ENCODE measurements at places on chromosomes 13 and 19.

- no peak for DNase-seq
Measured at GRCh38 chr19:29538651-29539050, 12.9 kb downstream of the VSTM2B start.

GRCh38 chr13:110364081-110364480 is 57.0 kb downstream of the COL4A2 start:
- no peak for DNase-seq

DNA sequence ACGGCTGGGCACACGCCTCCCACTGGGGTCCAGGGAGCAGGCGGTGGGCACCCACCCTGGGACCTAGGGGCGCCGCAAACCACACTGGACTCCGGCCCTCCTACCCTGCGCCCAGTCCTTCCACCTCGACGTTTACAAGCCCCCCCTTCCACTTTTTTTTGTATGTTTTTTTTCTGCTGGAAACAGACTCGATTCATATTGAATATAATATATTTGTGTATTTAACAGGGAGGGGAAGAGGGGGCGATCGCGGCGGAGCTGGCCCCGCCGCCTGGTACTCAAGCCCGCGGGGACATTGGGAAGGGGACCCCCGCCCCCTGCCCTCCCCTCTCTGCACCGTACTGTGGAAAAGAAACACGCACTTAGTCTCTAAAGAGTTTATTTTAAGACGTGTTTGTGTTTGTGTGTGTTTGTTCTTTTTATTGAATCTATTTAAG is 1.6 kb downstream of the JUNB start:
- no peak for DNase-seq

- DNase-seq, result no peak
Measured at GRCh38 chr13:73556902-73557301, 498.1 kb downstream of the KLF5 start.

DNA sequence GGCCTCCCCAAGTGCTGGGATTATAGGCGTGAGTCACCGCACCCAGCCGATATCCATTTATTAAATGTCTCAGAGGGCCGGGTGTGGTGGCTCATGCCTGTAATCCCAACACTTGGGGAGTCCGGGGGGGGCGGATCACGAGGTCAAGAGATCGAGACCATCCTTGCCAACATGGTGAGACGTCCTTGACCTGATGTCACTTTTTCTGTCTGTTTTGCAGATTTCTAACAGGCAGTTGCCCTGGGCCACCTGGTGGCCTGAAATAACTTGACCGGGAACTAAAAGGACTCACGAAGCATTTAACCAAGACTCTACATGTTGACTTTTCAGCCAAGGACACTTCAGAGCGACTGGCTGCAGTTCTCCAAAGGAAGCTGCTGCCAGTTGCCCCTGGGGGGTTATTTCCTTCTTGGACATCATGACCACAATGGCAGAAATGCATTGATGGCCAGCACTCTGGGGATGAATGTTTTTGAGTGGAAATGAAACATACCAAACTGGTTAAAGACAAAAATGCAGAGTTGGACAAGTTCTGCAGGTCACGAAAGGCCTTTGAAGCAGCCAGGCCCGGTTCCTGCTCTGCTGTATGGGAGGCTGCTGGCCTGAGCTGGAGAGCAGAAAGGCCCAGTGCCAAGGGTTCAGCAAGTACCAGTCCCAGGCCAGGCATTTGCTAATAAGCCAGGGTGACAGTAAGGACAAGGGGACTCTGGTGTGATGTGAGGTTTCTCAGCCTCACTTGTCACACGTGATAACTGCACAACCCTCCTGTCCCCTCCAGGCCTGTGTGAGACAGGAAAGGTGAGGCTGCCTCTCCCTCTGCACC is 8.3 kb downstream of the ZNF837 start:
- no peak for DNase-seq

GRCh38 chr13:50682002-50682401 is 161.5 kb downstream of the DLEU7 start:
- DNase-seq, result no peak

GRCh38 chr19:41994994-41995958 is 1.2 kb upstream of the ATP1A3 start:
- DNase-seq, result no peak

DNA sequence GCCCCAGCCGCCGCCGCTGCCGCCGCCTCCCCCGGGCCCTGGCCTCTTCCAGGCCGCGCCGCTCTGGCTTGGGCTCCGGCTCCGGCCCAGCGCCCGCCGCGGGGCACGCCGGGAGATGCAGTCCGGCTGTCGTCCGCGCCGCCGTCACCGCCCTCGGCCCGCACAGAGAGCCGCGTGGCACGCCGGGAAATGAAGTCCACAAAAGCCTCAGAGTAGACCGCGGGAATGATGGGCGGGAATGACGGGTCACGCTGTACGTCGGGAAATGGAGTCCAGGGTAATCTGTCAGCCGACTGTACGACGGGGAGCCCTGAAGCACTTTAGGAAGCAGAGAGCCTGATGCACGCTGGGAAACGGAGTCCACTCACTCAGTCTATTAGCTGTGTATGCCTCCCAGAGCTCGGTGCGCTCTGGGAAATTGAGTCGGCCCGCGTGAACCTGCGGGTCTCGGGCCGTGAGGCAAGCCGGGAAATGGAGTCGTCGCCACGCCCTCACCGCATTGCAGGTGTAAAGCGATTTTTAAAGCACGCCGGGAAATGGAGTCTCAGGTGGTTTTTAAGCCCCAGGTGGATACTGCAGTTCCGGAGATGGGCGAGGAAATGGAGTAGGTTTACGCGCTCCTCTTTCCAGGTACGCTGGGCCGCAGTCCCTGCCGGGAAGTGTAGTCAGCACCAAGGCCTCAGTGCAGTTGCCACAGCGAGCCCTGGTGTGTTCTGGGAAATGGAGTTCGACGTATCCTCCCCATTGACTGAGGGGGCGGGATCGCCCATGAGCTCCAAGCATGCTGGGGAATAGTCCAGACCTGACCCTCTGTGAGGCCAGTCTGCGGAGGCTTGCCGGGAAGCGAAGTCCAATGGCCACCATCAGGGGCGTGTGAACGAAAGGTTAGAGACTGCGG is at the start of gene GSK3A:
GSK3A (minus strand) TSS at position 91 of the 898 bp plus-strand sequence. CDS start 137 bp downstream, outside the sequence.
- peak; percentile 99 for DNase-seq

DNA sequence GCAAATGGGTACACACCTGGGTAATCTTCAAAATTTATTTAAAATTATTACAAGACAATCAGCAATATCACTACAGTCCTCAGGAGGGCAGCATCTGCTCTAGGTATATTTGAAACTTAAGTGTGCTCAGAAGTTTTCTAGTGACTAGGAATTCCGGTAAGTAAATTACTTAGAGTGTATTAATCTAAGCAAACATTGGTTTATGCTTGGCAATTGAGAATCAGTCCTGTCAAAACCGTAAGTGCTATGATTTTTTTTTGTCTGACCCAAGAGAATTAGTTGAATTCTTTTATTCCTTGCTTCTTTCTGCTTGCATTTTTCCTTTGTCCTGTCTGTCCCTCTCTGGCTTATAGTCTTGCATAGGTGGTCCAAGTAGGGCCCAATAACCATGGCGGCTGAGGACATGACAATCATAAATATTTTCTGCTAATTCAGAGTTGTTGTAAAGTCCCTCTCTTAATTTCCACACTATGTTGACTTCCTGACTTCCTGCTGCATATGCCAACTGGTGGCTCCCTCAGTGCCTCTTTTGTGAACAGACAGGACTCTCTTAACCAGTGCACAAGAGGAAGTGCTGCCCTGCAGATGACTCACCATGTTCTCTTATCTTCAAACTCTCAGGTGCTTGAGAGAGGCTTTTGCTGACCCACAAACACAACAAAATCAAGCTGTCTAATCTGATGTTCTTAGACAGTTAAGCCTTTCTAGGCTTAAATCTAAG is 82.2 kb downstream of the SLAIN1 start:
- DNase-seq, result peak; percentile 68

- DNase-seq, result no peak
Measured at GRCh38 chr13:80778297-80778696, 437.4 kb upstream of the SPRY2 start.

GRCh38 chr19:35478794-35479677 is 11.2 kb downstream of the KRTDAP start:
- DNase-seq, result no peak

DNA sequence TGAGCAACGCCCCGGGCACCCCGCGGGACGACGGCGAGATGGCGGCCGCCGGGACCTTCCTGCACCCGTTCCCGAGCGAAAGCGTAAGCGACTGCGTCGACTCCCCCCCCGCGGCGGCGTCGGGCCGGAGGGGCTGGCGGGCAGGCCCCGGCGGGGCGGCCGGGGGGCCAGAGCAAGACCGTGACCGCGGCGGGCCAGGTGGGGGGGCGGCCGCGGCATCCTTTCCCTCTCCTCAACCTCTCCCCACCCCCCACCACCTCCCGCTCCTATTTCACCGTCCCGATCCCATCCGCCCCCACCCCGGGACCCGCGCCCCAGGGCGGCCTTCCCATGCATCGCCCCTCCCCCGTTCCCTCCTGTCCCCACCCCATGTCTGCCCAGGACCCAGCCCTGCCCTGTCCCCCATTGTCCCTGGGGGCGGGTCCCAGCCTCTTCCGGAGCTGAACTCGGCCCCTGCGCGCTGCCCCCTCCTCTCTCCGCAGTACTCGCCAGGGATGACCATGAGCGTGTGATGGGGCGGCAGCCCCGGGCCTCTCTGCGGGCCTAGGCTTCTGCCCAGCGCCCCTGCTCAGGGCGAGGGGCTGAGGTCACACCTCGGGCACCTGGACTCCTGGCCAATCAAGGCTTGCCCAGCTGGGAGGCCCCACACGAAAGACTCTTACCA is 4.1 kb downstream of the ISYNA1 start:
- peak; percentile 44 for DNase-seq

DNA sequence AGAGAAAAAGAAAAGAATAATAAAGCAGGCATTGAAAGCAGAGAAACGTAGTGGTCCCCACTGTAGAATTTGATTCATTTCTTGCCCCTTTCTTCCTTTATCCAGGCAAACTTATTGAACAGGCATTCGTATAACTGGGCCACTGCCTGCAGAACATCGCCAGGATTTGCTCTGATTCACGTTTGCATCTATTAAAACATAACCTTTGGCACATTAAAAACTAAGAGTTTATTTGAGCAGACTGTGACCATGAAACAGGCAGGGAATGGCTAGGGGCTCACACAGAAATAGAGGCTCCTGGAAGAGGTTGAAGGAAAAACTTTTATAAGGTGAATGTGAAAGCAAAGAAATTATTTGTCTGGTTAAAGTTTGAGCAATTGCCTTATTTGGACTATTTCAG is 12.5 kb upstream of the SUPT20H start:
- no peak for DNase-seq

- DNase-seq, result no peak
Measured at GRCh38 chr19:15199661-15200552, 888 bp downstream of the NOTCH3 start.

DNA sequence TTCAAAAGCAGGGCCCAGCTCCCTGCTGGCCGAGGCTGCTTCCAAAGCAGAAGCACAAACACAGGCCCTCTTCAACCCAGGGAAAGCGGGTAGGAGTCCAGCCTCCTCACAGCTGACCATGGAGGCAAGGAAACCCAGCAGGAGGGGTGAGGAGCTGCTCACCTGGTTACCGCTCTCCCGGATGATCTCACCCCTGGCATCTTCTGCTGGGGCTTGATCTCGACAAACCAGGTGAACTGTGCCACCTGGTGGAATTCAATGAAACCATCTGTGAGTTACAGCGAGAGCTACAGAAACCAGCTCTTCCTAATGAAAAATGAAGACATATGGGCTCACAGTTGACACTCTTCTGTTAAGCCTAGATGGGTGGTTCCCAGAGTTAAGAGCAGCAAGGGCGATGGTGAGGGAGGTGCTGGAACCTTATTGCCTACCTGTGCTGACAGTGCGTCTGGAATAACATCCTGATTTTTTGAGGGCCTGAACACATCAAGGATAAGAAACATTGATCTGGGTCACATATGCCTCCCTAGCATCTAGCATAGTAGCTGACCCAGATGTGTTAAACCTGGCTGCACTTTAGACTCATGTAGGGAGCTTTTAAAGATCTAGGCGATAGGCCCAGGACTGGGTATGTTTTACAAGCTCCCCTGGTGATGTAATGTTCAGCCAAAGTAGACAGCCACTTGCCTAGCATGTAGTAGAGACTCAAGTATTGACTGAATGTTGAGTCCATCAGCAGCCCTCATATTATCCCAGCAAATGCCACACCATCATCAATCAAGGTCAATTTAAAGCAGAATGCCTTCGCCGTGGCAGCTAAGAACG is 6.1 kb downstream of the DHRS12 start:
- DNase-seq, result peak; percentile 84

GRCh38 chr19:29831041-29831548 is 19.3 kb downstream of the CCNE1 start:
- no peak for DNase-seq

DNA sequence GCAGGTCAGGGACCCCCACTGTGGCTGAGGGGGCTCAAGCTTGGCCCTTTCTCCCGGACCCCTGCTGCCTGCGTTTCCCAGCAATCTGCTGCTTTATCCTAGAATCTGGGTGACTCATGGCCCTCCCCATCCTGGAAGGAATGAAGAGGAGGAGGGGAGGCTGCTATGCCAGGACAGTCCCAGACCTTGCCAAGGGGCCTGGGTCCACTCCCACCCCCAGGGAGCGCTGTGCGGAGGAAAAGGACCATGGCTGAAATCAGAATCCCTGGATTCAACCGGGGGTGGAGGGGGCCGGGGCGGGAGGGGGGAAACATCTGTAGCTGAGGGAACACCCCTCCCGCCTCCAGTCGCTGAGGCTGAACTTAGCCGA is 20.5 kb downstream of the ZNF114 start:
- DNase-seq, result no peak

DNA sequence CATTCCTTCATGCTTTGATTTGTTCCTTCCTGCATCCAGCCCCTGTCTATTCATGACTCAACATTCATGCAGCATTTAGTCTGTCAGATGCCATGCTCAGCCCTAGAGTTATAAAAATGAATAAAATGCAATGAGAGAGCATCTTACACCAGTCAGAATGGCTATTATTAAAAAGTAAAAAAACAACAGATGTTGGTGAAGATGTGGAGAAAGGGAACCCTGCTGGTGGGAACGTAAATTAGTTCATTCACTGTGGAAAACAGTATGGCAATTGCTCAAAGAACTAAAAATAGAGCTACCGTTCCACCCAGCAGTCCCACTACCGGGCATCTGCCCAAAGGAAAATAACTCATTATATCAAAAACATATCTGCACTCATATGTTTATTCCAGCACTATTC is 70.0 kb upstream of the GTF3A start:
- DNase-seq, result no peak

DNA sequence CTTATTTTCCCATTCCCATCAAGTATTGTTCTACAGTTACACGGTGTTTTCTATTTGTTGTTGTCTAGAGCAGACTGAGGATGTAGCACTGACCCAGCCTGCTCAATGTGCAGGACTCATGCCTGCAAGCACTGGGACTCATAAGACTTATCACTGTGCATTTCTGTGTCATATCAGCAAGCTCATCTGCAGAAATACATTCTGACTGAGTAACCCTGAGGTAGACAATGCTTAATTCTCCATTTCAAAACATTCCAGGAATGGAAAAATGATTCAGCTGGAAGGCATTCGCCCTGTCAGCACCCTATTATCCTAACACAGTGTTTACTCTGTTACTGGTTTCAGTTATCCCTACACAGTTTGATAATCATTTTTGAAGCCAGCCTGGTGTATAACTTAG is 2506.4 kb downstream of the PCDH9 start:
- no peak for DNase-seq

GRCh38 chr19:10618846-10619245 is 6.5 kb upstream of the SLC44A2 start:
- DNase-seq, result no peak

Measured in natural killer cell (primary cell).